ENCODE measurements at places on chromosomes 5 and 9. TPM values are rescaled to one million over a fixed set of nuclear protein-coding genes. Genes with fewer than 3 reads are reported as not detected.

- DNase-seq, result no peak
These were observed 95.3 kb downstream of the GALNT10 start for GRCh38 chr5:154285661-154286408.

Gene ALDOB
- polyA plus RNA-seq, result 491 TPM

GRCh38 chr5:168592014-168592368 is 12.8 kb upstream of the PANK3 start:
- no peak for DNase-seq

GRCh38 chr9:134136118-134136995 is 475 bp downstream of the WDR5 start:
- DNase-seq, result no peak
